Ascending aorta (tissue), 2 donors: ENCODE measurements at places on chromosomes 6 and 20.

- DNase-seq = no peak
Observed at GRCh38 chr20:32132911-32133549, 23.5 kb downstream of the TM9SF4 start.

DNA sequence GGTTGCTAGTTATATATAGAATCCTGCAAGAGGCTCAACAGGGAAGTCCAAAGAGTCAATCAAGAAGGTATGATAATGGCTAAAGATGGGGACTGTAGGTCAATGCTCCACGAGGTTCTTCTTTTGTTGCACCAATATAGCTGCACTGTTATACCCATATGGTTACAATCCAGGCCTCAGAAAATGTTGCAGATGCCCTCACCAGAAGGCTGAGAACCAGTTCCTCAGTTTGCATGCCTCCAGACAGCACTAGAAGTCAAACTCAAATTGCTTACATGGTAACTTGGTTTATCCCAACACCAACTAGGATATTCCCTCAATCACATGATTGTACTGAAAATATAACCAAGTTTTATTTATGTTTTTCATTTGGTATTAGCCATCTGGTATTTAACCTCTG lies 12.1 kb downstream of the EEF1A1 start:
- no peak for DNase-seq

- no peak for DNase-seq
Observed at GRCh38 chr6:42128460-42129359, 13.7 kb downstream of the C6orf132 start.

DNA sequence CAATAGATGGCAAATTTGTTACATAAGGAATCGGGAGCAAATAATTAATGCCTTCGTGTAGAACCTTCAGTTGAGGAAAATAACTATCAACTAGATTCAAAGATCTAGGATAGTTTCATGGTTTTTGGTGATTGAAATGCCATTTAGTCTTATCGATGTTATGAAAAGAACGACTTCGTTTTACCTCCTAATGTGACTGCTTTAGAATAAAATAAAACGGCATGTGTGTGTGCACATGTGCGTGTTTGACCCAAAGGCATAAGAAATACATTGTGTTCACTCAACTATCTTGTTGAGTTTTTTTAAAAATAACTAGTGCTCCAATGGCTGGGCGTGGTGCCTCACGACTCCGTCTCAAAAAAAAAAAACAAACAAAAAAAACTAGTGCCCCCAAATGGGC lies 37.6 kb downstream of the ZBTB2 start:
- DNase-seq = no peak

GRCh38 chr6:30591008-30591407 lies 19.8 kb downstream of the ABCF1 start:
- no peak for DNase-seq

DNA sequence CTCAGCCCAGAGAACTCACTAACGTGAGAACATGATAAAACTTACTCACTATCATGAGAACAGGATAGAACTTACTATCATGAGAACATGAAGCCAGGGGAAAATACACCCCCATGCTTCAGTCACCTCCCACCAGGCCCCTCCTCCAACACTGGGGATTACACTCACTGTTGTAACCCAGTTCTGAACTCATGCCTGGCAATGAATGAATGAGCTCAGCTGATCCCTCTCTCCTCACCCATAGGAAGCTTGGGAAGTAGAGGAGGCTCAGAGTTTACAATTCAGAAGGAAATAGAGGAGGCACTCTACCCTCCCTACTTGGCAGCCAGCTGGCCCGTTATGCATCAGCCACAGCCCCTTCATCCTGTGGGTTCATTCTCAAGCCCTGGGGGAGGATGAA lies 102.5 kb downstream of the EYA2 start:
- DNase-seq = no peak

DNA sequence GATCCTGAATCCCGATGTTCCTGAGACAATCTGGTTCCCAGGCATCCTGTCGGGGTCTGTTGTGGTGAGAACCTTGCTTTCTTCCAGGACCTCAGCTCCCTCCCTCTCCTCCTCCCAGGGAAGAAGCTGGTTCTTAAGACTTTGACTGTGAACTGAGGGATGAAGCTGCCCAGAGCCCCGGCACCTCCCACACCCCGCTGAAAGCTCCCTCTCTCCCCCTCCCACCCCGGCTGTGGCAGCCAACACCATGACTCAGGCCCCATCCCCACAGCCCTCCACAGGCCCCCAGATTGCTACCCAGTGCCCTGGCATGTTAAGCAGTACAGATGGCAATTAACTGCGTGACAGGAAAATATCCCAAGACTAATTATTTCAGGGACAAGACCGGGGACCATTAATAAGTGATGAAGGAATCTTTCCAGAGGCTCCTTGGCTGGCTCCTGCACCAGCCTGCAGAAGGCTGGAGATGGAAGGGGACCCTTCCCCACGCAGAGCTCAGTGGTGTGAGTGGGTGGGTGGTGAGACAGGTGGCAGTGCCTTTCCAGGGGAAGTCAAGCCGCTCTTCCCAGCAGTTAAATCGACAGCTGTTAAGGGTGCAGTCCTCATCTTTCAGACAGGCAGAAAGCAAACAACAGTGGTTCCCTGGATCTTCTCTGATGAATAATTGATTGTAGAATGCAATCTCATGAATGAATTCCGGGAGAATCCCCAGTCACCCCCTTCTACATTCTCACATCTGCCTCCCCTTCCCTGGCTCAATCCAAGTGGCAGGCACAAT lies 237.9 kb downstream of the LRFN2 start:
- peak; percentile 58 for DNase-seq

DNA sequence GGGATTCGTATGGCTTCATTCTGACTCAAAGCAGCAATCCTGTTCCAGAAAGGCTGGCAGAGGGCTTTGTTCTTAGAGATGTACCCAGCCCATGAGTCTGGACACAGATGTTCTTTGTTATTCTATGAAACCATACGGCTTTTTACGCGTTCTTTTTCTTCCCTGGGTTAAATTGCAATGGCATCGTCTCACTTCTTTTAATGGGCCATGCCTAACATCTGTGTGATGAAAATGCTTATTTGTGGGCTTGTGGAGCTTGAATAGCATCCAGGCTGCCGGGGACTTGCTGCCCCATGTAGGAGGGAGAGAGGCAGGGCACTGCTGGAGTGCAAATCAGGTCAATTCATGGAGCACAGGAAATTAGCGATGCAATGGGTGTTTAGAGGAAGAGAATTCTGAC lies 19.4 kb downstream of the FAM50B start:
- no peak for DNase-seq

DNA sequence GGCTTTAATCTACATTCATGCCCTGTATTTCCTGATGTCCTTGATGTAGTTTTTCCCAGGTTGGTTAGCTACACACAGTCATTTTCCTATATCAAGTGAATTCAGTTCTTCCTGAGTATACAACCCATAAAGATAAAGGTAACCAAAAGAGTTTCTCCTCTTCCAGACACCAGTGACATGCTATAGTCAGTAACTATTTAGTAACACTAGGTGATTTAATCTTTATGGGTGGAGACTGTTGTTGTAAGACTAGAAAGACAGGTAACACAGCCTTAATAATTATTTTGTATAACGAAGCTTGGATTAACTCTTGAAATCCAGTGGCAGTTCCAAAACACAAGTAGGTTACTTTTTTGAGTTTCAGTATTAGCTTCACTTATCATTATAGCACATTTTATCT lies 17.6 kb downstream of the MCUR1 start:
- DNase-seq = no peak

DNA sequence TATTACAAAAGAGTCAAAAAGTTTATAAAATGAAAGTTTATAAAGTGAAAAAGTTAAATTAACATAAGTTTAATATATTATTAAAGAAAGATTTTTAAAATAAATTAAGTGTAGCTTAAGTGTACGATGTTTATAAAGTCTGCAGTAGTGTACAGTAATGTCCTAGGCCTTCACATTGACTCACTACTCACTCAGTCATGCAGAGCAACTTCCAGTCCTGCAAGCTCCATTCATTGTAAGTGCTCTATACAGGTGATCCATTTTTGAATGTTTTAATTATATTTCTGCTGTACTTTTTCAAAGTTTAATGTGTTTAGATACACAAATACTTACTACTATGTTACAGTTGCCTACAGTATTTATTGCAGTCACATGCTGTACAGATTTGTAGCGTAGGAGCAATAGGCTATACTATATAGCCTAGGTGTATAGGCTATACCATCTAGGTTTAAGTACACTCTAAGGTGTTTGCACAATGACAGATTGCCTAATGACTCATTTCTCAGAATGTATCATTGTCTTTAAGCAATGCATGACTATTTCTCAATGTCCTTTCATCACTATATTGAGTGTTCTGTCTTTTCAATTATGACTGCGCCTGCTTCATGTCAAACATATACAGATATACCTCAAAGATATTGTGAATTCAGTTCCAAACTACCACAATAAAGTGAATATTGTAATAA lies 1110.3 kb upstream of the MAP3K7 start:
- no peak for DNase-seq

- DNase-seq = no peak
Observed at GRCh38 chr20:57408131-57408530, 16.9 kb downstream of the RBM38 start.

GRCh38 chr6:75180864-75181263 lies 25.0 kb downstream of the COL12A1 start:
- DNase-seq = no peak

DNA sequence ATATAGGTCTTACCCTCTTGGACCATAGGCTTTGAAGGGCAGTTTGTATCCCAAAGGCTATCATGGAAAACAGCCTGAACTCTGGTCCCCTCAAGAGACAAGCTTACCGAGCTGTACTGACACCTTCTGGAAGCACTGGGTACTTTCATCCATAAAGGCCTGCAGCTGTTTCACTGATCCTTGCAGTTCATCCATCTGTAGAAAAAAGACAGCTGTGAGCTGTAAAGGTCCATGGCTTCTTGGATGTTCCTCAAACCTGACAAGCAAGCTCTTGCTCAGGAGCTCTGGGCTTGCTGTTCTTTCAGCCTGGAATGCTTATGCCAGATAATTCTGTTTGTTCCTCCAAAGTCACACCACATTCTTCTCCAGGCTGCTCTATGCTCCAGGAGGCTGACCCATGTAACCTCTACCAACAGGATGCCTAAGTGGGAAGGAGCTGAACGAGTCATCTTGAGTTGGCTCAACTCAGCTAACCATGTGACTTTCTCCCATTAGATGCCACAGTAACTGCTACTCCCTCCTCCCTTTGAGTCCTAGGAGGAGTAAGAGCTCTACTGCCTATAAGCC lies 8.8 kb upstream of the NDRG3 start:
- peak; percentile 67 for DNase-seq

GRCh38 chr20:38885357-38885756 lies 40.9 kb upstream of the FAM83D start:
- no peak for DNase-seq

GRCh38 chr6:135884136-135884535 lies 32.6 kb downstream of the PDE7B start:
- DNase-seq = no peak

GRCh38 chr6:168877821-168878282 lies 375.8 kb downstream of the THBS2 start:
- DNase-seq = peak; percentile 68

GRCh38 chr20:62571669-62572344 lies 70.5 kb upstream of the SLCO4A1 start:
- DNase-seq = no peak

GRCh38 chr6:157982102-157982562 lies 469 bp downstream of the SYNJ2 start:
- DNase-seq = no peak

- DNase-seq = no peak
Observed at GRCh38 chr6:151018911-151019782, 153.6 kb downstream of the MTHFD1L start.

DNA sequence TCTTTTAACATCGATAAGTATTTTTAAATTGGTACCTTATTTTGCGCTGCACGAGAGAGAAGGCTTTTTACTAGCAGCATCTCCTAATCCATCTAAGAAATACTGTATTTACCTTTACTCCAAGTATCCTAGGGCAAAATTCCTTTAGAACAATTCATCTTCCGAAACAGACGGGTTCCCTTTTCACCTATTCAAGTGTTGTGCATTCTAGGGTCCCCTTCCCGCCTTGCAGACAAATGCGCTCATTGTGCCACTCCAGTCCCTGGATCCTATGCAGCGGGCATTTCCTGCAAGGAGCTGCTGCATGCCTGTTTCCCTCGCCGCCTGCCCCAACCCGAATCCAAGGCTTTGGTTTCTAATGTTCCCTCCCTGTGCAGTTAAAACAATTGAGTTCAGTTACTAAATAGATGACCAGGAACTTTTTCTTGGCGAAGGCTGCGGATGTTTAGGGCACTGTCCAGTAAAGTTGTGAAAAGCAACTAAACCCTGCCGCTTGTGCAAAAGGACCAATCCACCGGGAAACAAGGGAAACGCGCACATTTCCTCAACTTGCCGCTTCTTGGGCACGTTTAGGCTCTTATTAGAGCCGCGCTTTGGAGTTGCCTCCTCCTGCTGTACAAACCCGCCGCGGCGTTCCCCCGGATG lies 556 bp upstream of the SCAF8 start:
- DNase-seq = peak; percentile 67

GRCh38 chr6:40996591-40997233 lies 42.3 kb downstream of the UNC5CL start:
- DNase-seq = no peak

GRCh38 chr20:56572172-56572571 lies 39.1 kb downstream of the FAM209B start:
- no peak for DNase-seq

DNA sequence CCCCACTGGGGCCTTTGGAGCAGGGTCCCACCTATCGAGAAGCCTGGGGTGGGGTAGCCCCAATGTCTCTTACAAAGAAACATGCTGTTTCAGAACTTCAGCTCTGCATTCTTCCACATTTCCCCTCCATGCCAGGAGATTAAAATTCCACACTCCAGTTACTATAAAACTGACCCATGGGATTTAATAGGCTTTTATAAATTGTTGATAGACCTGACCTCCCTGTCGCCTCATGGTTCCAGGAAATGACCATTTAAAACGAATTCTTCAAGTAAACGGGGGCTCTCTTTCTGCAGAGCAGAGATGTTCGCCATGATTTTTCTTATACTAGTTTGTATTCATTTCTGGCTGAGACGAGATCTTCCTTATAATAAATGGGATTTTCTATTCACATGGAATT lies 19.3 kb downstream of the RIN2 start:
- DNase-seq = peak; percentile 55

DNA sequence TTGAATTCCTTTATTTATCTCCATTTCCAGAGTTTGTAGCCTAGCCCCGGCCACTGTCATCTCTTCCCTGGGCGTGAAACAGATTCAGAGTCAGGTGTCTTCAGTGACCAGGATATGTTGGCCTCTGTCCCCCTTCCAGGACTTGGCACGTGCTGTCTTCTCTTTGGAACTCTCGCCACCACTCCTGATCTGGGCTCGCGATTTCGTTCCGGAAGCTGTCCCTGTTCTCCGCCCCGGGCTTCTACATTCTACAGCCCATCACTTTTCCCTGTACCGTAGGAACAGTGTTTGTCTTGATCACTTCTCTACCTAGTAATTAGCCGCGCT lies 739 bp downstream of the GSS start:
- DNase-seq = no peak

GRCh38 chr20:39645131-39645530 lies 683.0 kb downstream of the DHX35 start:
- no peak for DNase-seq

- no peak for DNase-seq
Observed at GRCh38 chr6:28976677-28977076, 28.4 kb downstream of the ZNF311 start.

- DNase-seq = no peak
Observed at GRCh38 chr6:38445336-38445735, 194.4 kb downstream of the BTBD9 start.

GRCh38 chr6:135503703-135504475 lies 6.3 kb upstream of the AHI1 start:
- DNase-seq = no peak
